Sigmoid colon (tissue), 7 donors: ENCODE measurements at places on chromosomes 1 and 21. TPM values are rescaled to one million over a fixed set of nuclear protein-coding genes. Genes with fewer than 3 reads are reported as not detected.

GRCh38 chr1:1128454-1129139 is 12.7 kb upstream of the C1orf159 start:
- no peak for DNase-seq

- DNase-seq, result no peak
These were observed 50.1 kb downstream of the COL18A1 start for GRCh38 chr21:45454926-45455673.

PRRX1 gene
- 10.0 TPM for total RNA-seq

GRCh38 chr1:237613984-237614383 is 276.7 kb downstream of the ZP4 start:
- no peak for DNase-seq

SYTL1 gene
- not detected for total RNA-seq

DNA sequence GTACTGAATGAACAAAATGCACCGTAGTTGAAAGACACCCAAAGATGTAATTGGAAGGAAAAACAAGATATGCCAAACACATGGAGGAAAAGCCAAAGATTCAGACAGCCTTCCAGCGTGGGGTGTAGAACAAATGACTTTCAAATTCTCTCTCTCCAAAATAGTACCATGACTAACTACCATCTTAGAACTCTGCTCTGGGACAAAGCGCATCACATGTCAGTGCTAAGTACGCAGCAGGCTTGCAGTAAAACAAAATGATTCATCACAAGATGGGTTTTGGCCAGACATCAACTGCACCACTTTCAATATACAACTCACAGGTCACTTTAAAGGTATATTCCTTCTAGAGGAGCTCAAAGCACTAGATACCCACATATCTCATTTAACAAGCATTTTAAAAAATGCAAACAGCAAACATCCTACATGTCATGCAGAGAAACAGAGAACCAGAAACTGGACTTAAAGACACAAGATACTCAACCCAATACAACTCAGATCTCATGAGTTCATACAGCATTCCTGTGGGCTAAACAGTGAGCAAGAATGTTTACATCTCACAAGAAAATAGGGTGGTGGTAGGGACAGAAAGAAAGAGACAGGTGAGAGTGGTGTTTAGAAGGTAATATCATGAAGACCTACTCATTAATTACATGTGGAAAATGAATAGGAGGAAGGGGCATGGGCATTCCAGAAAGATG is 75.7 kb downstream of the BCAR3 start:
- peak; percentile 61 for DNase-seq

GRCh38 chr1:168964478-168964877 is 142.0 kb upstream of the ATP1B1 start:
- no peak for DNase-seq

DNA sequence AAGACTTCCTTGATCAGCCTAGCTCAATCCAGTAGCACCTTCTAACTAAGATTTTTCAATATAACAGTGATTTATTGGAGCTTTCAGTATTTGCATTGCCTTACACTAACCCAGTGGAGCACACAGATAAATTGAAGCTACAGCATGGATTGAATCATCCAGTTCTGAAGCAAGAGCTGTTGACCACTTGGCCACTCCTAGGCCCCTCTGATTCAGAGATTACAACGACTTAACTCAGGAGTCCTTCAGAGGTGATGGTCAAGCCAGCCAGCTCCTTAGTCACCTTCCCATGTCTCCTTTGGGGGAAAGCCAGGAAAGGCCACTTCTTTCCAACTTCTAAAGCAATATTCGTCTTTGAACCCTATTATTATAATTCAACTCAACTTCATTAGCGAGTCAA is 151.8 kb downstream of the TENT5C start:
- no peak for DNase-seq

GRCh38 chr1:156550346-156550745 is 22.0 kb downstream of the IQGAP3 start:
- DNase-seq, result peak; percentile 52

GRCh38 chr1:165747632-165748447 is 20.8 kb downstream of the TMCO1 start:
- DNase-seq, result no peak

DNA sequence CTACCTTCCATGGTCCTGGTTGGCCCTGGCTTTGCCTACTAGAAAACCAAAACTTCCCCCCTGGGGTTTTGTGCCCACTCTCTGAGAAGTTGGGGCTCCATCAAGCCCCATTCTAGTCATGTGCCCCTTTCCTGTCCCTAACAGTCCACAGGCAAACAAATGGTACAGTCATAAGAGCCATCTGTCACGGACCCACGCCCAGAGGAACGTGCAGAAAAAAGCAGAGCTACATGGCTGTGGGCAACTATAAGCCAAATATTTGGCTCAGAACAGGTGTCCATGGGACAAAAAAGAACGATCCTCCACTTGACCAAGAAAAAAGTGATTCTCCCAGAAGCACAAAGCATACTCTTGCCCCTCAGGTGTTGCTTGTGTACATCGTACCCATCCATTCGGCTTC is 14.6 kb upstream of the TRNAU1AP start:
- DNase-seq, result no peak

DNA sequence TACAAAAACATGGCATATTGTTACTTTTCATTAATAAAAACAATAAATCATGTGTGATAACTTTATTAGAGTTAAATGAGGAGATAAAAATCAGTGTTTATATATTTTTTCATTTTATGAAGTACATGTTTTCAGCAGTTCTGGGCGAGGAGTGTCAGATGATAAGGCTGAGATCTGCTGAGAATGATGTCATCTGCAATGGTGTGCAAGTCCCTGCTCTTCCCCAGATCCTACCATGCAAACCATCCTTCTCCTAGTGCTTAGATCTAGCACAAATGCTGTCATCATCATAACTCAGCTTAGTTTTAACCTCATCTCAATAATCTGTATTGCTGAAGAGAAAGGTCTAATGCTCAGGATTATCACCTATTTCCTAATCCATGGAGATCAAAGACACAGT is 214.4 kb upstream of the DAB1 start:
- DNase-seq, result no peak

ACTL8 gene
- not detected for total RNA-seq

- DNase-seq, result no peak
These were observed 139.3 kb downstream of the TIAM1 start for GRCh38 chr21:31204801-31205200.

DNA sequence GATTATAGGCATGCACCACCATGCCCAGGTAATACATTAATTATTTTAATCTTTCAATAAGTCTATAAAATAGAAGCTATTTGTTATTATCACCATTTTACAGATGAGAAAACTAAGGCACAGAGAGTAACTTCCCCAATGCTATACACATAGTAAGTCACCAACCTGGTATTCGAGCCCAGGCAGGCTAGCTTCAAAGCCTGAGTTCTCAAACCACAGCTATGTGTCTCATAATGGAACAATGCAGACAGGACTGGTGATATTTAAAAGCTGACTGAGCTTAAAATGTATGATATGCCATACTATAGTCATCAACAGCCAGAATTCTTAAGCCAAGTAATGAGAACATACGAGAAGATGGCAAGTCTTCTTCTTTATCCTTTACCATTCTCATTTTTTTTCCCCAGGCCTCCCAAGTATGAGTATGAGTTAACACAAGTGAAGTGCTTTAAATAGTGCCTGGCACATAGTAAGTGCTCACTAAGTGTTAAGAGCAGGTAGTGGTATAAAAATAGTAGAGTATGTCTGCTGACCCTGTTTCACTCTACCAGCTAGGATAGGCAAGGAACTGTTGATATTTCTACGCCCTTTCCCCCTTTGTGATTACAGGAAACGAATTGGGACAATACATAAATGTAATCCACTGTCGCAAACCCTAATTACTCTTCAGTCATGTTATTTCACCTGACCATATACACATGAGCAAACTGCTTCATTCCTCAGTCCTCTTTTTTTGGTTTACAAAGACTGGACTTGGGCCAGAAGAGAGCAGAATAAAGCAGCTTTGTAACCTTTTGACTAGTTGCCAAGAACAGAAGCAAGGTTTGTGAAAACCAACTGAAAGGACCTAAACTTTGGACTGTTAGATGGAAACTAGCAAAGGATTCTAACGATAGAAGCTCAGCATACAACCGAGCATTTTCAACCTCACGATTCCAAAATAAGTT is 9.5 kb downstream of the EYA3 start:
- no peak for DNase-seq

DNA sequence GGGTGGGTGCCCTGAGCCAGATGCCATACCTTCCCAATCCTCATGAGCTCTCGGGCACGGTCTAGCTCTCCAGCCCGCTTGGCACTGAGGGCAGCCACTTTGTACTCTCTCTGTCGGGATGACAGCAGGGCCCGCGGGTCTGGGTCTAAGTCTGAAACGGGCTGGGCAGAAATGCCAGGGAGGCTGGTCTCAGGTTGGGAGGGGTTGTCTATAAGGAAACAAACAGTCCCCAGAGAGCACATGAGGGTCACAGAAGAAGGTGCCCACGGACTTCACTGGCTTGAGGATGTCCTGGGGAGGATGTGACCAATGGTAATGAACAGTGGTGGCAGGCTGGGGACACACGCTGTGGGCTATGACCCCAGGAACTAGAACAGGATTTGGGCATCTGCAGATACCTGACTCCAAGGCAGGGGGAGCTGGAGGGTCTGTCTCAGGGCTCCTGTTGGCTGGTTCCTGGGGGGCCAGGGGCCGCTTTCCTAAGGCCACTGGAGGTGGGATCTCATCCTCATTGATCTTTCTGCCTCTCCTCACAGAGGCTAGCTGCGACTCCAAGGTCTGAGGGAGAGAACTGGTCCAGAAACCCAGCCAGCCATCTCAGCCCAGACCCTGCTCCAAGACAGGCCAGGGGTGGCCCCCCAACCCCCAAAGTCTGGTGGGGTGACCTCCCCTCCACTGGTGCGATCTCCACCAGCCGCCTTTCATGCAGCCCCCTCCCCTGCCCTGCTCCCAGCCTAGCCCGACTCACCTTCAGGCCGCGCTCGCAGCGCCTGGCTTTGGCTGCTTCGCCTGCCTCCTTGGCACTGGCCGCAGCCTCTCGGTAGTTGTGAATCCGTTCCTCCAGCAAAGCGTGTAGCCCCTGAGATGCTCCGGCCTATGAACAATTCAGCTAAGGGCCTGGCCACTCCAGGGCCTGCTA is 6.1 kb downstream of the CC2D1B start:
- no peak for DNase-seq

TSSK3 gene
- total RNA-seq, result 1.5 TPM

DNA sequence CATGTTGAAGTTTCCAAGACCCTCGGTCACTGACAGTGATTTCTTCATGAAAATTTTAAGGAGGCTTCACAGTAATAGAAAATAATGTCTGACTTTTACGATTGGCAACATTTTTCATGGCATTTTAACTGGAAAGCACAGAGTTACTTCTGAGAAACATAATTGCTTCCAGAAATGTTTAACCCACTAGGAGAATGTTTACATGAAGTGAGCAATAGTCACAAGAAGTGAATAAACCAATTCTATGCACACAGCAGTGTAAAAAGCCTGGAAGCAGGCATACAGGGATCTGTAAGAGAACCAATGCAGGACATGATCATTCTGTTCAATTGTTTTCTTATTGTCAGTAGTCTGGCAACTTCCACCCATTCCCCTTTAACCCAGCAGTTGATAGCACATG is 316.2 kb upstream of the CXADR start:
- DNase-seq, result no peak

GRCh38 chr1:204523605-204524215 is 7.5 kb downstream of the MDM4 start:
- no peak for DNase-seq

GRCh38 chr1:24364605-24364974 is 45.4 kb downstream of the GRHL3 start:
- no peak for DNase-seq

DNA sequence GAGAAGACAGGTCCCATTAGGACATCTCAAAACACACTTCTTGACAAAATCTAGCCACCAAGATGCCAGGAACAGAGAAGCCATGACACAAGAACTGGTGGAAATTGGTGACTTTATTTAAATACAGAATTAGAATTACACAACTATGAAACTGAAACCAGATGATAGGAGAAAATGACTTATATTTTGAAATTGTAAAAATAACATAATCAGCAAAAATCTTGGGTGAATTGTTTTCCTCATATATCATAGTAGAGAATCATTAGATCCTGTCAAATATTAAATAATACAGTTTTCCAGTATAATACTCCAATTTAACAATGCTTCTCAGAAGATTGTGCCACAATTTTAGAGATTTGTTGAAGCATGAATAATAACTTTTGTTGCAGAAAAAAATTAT is 81.5 kb upstream of the MROH9 start:
- no peak for DNase-seq

DNA sequence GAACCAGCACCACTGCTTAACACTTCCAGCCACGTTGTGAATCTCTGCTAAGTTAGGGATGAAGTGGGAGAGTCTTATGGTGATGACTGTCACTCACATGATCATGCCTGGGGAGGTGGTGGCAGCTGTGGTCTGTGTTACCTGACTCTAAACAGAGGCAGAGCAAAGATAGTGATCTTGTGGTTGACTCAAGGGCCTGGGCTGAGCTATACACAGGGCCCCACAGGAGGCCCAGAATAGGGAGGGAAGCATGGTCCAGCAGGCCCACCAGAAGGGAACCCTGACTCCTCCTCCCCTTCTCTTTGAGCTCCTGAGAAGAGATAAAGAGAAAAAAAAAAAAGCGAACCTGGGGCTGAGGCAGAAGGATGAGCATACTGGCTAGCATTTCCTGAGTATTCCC is 55.0 kb downstream of the PLXNA2 start:
- DNase-seq, result no peak

DNA sequence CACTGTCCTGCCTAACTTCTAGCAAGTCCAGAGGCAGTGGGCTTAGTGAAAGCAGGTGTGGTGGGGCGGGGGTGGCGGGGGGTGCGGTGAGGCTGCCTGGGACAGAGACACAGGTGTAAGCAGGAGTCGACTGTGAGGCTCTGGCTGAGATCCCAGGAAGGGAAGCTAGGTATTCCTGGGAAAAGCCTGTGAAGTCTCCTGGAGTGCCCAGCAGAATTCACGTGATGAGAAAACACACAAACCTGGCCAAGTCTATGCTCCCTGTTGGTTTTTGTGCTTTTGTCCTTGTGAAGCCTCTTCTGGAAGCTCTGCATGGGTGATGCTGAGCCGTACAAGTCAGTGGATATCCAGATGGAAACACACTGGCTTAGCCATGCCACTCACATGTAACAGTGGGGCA is 5.3 kb downstream of the GALNT2 start:
- peak; percentile 15 for DNase-seq

- DNase-seq, result no peak
These were observed 35.5 kb downstream of the MFSD2A start for GRCh38 chr1:39990428-39990827.

- no peak for DNase-seq
These were observed 31.8 kb upstream of the ENO1 start for GRCh38 chr1:8910331-8910730.

- DNase-seq, result no peak
These were observed 198.8 kb upstream of the C8B start for GRCh38 chr1:57164584-57164983.

DNA sequence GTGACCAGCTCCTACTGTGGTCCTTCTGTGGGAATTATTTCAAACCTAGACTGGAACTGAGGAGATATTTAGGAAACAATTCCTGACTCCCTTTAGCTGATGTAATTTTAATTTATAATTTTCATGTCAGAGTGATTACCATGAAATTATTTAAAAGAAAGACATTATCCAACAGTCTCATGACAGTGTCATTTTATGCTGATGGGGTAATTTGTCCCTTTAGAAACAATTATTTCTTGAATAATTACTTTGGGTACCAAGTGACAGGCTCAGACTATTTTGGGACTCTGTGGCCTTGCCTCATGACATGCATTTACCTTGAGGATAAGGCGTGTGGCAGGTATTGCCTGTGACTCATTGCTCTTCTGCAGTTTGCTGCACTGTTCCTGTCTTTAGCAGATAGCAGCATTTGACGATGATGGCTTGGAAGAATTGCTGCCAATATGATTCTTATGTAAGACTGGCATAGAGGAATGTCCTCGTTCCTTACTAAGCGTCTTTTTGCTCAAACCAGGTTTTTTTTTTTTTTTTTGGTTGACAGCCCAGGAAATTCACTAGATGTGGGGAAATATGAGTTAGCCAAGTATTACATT is 206.0 kb upstream of the HMCN1 start:
- no peak for DNase-seq
